Activated CD4-positive, alpha-beta memory T cell treated with anti-CD3 and anti-CD28 coated beads for 36 hours (primary cell): ENCODE measurements at places on chromosomes 16 and 17. TPM values are rescaled to one million over a fixed set of nuclear protein-coding genes. Genes with fewer than 3 reads are reported as not detected.
A peak's percentile ranks its signal among the peaks of the same experiment; 100 is the strongest.

- H3K27ac ChIP-seq = no peak overlapping the region
- H3K36me3 ChIP-seq = peaks cover 9% of the 10 kb centered on the region
- no peak overlapping the region for H3K4me3 ChIP-seq
- no peak for DNase-seq
- H3K4me1 ChIP-seq = no peaks in the 10 kb centered on the region
Observed at GRCh38 chr17:4536742-4537411, 18.3 kb downstream of the MYBBP1A start.

DNA sequence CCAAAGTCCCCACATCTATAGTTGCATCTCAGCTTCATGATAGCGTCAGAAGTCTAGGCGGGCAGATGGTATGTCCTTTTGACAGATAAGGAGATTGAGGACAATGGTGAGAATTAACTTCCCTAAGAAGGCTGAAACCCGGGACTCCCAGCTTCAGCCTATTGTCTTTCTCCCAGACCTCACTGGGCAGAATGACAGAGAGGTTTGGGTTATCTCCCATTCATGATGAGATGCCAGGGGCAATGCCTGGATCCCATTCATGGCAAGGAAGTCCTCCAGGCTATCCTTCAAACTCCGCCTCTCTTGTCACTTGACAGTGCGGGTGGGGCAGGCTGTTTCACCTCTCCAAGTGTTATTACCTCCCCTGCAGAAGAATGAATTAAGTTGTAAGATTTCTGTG, 100.3 kb downstream of the IRX5 start:
- no peaks in the 10 kb centered on the region for H3K36me3 ChIP-seq
- no peak for DNase-seq
- H3K27ac ChIP-seq = no peak overlapping the region
- peaks cover 5% of the 10 kb centered on the region for H3K27me3 ChIP-seq

- DNase-seq = no peak
- H3K4me3 ChIP-seq = no peak overlapping the region
- no peaks in the 10 kb centered on the region for H3K4me1 ChIP-seq
- H3K27me3 ChIP-seq = peaks cover 2% of the 10 kb centered on the region
Observed at GRCh38 chr17:65572581-65573281, 11.3 kb upstream of the AXIN2 start.

DNA sequence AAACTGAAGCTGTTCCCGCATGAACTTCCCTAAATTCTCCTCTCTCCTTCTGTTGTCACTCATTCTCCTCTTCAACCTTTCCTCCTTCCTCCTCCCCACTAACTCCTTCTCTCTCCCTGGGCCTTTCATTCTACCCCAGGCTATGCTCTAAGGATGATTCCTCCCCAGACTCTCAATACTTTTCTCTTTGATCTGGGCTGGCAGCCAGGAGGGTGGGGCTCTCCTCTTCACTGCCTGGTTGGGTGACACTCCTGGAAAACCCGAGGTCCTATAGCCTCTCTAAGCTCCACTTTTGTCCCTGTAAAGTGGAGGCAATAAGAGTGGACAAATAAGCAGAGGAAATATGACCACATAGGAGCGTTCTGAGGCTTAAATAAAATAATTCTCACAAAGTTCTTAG, 46.2 kb downstream of the HSD17B2 start:
- H3K4me1 ChIP-seq = peaks cover 4% of the 10 kb centered on the region
- peaks cover 23% of the 10 kb centered on the region for H3K27me3 ChIP-seq
- H3K36me3 ChIP-seq = no peaks in the 10 kb centered on the region
- no peak overlapping the region for H3K27ac ChIP-seq

- no peaks in the 10 kb centered on the region for H3K27me3 ChIP-seq
- peak overlapping the region; percentile 64 for H3K27ac ChIP-seq
- H3K4me1 ChIP-seq = peaks cover 36% of the 10 kb centered on the region
Observed at GRCh38 chr16:57614944-57615343, 13.5 kb upstream of the ADGRG1 start.

KRTAP2-3 gene
- not detected for total RNA-seq

DNA sequence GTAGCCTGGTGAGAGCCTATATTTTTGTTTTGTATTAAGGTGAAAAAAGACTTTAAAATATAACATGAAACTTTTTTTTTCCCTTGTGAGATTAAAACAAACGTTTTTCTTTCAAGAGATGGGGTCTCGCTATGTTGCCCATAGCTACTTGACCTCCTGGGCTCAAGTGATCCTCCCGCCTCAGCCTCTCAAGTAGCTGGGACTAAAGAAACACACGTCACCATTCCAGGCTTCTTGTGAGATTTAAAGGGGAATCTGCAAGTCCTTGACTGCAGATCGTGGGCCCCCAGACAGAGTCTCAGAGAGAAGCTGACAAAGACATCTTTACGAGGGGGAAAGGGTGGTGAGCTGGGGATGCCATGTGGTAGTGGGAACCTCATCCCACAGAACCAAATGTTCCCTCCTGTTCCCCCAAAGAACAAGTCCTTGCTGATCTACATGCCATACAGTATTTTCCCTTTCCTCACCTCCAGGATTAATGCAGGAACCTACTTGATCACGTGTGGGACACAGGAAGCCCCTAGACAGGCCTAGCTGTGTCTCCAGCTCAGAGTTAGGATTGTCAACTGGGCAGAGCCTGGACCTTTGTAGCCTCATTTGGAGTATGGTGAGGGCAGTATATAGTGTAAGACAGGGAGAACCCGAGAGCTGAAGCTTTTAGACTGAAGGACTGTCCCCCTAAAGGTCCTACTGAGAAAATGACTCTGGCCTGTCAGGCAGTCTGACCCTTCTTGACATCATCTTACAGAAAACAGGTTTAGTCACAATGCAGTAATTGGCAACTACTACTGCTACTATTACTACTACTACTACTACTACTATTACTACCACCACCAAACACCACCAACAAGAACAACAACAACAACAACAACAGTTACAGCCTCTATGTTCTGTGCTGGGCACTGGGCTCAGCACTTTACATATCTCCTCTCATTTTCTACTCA, 4.1 kb downstream of the MAP3K14 start:
- peak overlapping the region; percentile 93 for H3K4me3 ChIP-seq
- H3K36me3 ChIP-seq = peaks cover 73% of the 10 kb centered on the region
- peak overlapping the region; percentile 97 for H3K27ac ChIP-seq
- H3K27me3 ChIP-seq = no peaks in the 10 kb centered on the region
- DNase-seq = peak; percentile 45

DNA sequence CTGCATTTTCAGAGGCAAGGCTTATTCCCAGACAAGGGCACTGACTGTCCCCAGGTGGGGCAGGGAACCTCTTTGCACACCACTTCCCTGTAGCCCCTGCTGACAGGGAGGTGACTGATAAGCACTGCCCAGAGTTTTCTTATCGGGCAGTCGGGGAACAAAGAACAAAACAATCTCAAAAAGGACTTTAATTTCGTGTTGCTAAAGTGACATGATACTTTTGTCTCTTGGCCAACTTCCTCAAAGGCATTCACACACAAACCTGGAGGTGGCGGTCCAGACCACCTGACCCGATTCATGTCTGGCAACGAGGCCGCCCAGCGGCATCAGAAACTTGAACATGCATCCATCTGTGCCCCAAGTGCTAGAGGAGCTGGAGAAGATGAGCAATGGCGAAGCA, 28.9 kb downstream of the ZDHHC7 start:
- no peak overlapping the region for H3K27ac ChIP-seq
- no peak overlapping the region for H3K4me3 ChIP-seq
- no peaks in the 10 kb centered on the region for H3K27me3 ChIP-seq
- peaks cover 26% of the 10 kb centered on the region for H3K4me1 ChIP-seq
- peaks cover 34% of the 10 kb centered on the region for H3K36me3 ChIP-seq
- DNase-seq = no peak

DNA sequence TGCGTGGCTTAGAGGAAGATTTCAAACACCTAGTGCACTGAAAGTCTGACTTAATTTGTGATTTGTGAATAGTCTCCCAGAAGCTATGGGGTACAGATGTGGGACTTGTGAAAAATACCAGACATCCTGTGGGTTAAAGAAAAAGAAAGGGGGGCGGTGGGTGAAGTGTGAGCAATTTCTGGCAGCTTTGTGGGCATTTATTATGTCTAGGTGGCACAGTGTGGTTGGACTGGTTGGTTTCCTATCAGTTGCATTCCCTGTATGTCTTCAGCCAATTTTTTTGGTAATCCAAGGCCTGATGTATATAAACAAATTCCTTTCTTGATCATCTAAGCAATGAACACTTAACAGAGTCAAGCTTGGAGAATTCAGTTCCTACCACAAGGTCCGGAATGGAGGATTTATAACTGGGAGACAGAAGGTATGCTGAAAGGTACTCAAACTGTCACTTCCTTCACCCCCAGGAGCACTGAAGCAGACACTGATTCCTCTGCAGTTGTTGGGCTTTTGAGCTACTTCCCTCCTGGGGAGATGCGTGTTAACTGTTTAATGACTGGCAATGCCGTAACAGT, 211.6 kb downstream of the WWOX start:
- no peak overlapping the region for H3K27ac ChIP-seq
- H3K36me3 ChIP-seq = no peaks in the 10 kb centered on the region
- H3K4me3 ChIP-seq = no peak overlapping the region

DNA sequence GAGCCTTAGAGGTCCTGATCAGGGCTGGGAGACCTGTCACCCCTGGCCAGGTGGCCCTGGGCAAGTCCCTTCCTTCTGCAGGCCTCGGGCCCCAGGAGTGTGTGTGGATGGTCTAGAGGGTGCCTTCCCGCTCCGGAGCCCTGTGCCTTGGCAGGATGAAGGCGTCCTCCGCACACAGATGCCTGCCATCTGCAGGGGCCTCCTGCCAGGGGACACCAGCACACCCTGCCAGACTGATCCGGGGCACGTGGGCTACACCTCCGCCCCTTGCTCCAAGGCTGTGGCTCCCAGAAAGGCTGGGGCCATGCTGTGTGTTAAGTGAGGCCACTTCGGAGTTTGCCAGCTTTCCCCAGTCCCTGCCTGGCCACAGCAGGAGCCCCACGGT, 30.7 kb downstream of the NPTX1 start:
- no peak overlapping the region for H3K4me3 ChIP-seq
- H3K27me3 ChIP-seq = peaks cover 6% of the 10 kb centered on the region
- H3K4me1 ChIP-seq = no peaks in the 10 kb centered on the region
- H3K27ac ChIP-seq = no peak overlapping the region
- no peak for DNase-seq
- H3K36me3 ChIP-seq = no peaks in the 10 kb centered on the region

DNA sequence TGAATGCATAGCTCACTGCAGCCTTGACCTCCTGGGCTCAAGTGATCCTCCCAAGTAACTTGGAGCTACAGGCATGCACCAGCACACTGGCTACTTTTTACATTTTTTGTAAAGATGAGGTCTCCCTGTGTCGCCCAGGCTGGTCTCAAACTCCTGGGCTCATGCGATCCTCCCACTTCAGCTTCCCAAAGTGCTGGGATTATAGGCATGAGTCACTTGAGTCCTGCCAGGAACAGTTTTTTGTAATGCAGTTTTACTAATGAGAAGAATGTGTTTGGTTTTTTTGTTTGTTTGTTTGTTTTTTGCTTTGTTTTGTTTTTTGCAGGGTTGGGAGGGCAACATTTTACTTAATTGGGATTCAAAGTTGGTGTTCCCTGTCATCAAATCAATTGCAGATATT, 22.2 kb downstream of the SOST start:
- DNase-seq = no peak
- H3K4me1 ChIP-seq = no peaks in the 10 kb centered on the region
- H3K4me3 ChIP-seq = no peak overlapping the region
- no peak overlapping the region for H3K27ac ChIP-seq

DNA sequence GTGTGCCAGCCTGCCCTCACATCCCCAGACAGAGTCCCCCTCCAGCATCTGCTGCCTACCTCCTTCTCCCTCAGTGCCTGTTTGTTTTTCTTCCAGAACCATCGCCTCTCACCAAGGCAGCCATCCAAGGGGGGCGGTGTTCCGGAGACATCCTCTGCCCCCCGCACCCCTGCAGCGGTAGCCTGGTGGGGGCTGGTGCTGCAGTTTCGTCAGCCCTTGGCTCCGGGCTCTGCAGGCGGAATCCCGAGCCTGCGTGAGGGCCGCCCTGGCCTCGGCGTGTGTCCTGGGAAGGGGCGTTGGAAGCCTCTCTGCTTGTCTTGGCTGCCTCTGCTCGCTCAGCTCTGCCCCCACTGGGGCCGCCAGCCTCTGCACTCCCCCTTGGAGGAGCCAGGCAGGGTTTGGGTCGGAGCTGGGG, 126.0 kb upstream of the CIBAR2 start:
- H3K4me3 ChIP-seq = no peak overlapping the region
- H3K36me3 ChIP-seq = no peaks in the 10 kb centered on the region
- no peak for DNase-seq
- H3K4me1 ChIP-seq = no peaks in the 10 kb centered on the region

DNAI2 gene
- total RNA-seq = 1.6 TPM

LRRC46 gene
- total RNA-seq = 0.59 TPM

PERCC1 gene
- total RNA-seq = not detected

- no peaks in the 10 kb centered on the region for H3K27me3 ChIP-seq
- peaks cover 3% of the 10 kb centered on the region for H3K36me3 ChIP-seq
- no peak for DNase-seq
Observed at GRCh38 chr17:29119265-29119664, 60.9 kb downstream of the MYO18A start.

KRTAP1-1 gene
- total RNA-seq = not detected

FGF11 gene
- total RNA-seq = 2.1 TPM

GPR139 gene
- total RNA-seq = not detected

GRCh38 chr17:4691686-4692085, 12.3 kb downstream of the PELP1 start:
- peaks cover 53% of the 10 kb centered on the region for H3K4me1 ChIP-seq
- H3K27me3 ChIP-seq = no peaks in the 10 kb centered on the region
- H3K36me3 ChIP-seq = peaks cover 45% of the 10 kb centered on the region
- H3K4me3 ChIP-seq = no peak overlapping the region
- no peak overlapping the region for H3K27ac ChIP-seq

DNA sequence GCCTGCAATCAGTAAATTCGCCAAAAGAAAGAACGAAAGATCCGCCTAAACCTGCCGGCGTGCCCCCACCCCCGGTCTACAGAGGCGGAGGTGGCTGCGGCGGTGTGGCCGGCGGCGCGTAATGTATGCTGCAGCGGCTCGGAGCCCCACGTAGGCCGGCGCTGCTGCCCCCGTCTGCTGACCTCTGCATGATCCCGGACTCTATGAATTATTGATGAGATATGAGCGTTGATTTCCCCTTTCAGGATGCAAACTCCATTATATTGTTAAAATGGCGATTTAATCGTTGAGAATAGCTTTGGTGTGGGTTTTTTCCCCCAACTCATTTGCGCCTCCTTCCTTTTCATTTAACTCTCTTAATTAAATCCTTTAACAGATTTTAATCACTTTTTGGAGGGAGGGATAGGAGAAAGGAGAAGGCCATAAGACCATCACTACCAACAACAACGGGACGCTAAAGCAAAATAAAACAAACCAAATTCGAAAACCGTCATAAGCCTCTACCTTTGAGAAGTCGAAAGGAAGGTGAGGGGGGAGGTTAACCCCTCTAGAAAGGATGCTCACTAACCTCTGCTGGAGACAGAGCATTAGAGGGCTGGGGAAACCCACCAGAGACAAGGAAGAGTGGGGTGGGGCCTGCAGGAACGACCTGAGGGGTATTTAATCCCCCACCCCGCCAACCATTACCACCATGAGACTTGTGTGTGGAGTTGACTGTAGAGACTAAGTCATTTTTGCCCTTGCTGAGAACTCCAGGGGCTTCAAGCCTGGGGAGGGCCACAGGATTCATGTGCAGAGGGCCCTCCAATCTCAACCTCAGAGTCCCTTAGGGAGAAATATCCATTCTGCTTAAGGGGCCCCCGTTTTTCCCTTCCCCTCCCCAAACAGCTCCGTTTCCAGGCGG, 3.4 kb downstream of the HOXB3 start:
- H3K4me3 ChIP-seq = peak overlapping the region; percentile 88
- H3K27ac ChIP-seq = no peak overlapping the region
- DNase-seq = peak; percentile 55
- no peaks in the 10 kb centered on the region for H3K36me3 ChIP-seq
- H3K27me3 ChIP-seq = peaks cover 74% of the 10 kb centered on the region
